CD4-positive, alpha-beta T cell (primary cell): ENCODE measurements at places on chromosomes 13 and 19.

- DNase-seq, result no peak
Observed at GRCh38 chr19:8158411-8159074, 9.2 kb upstream of the FBN3 start.

DNA sequence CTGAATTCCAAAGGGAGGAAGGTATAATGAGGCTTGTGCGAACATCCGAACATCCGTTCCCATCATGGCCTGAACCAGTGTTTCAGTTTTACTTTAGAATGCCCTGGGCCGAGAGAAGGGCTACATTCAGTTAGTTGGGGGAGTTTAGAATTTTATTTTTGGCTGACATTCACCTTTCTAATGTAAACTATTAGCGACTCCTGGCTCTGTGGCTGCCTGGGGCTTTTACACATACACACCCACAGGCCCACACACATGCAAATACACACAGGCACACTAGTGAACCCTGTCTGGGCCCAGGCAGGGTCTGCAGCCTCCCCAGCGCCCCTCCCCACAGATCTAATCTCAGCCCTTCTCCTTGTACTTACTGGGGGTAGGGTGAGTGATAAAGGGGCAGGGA, 6.1 kb downstream of the GAPDHS start:
- no peak for DNase-seq

DNA sequence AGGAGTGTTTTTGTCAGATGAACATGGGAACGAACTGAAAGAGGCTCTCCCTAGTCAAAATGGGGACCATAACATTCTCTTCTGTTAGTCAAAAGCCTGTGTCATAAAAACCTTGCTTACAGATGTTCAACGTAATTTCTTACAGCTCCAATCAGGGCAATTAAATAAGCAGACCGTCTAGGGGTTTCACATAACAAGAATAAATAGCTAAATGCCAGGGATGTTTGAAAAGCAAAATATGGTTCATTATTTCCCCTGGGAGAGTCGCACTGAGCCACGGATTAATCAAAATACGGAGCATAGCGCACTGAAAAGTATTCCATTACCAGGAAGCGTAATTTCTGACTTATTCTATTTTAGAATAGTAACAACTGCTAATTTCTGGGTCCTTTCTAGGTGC, 63.7 kb upstream of the MRI1 start:
- no peak for DNase-seq

- DNase-seq, result no peak
Observed at GRCh38 chr13:78254113-78254512, 335.5 kb upstream of the EDNRB start.

- DNase-seq, result no peak
Observed at GRCh38 chr13:107373551-107373950, 805.6 kb upstream of the ARGLU1 start.

DNA sequence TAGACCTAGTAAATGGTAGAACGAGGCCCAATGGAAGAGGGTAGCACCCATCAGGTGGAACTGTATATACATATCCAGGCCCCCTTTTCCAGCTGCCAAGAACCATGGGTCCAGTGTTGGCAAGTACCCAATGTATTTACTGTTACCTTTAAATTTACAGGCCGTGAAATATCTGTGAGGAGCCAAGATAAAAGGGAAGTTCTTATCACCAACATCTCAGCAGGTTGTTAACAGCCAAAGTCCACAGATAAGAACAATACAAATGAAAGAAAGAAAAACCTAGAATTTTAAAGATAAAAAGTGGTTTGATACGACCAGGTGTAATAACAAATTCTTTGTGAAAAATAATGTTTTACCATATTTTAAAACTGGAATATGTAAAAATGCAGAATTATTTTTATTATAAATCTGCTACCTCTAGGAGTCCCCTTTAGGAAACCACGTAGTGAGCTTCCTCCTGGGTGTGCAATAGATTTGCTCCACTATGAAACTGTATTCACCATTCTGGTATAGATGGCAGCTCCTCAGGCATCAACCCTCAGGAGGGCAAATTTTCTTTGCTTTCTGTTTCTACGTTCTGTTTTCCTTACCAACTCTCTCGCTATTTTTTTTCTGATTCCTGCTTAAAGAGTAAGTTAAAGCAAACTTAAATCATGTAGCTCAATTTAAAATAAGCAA, 292.2 kb upstream of the SLC10A2 start:
- no peak for DNase-seq

- no peak for DNase-seq
Observed at GRCh38 chr13:46850214-46850613, 46.6 kb downstream of the HTR2A start.

- DNase-seq, result no peak
Observed at GRCh38 chr13:90477216-90477615, 870.3 kb upstream of the MIR17HG start.

DNA sequence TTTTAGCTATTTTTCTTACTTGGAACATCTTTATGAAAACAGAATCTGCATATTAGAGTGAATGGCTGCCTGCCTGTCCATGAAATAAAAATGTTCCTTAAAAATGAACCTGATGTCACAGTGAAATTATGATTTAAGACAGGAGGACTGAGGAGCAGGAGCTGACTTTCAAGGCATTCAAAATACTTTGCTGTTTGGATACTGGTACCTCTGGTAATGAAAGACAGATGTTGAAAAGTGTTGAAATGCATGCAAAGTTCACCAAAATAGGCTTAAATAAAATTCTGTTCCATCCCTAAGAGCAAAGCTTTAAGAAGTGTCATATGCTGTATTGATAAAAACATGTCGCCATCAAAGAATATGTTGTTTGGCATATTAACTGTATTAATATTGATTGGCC, 1.7 kb downstream of the ARHGEF7 start:
- DNase-seq, result no peak

GRCh38 chr19:1986357-1987162, 29.0 kb downstream of the BTBD2 start:
- DNase-seq, result no peak

GRCh38 chr19:10551698-10552301, 8.1 kb downstream of the ATG4D start:
- peak; percentile 38 for DNase-seq

GRCh38 chr19:6359568-6360341, 1.6 kb upstream of the CLPP start:
- DNase-seq, result no peak

DNA sequence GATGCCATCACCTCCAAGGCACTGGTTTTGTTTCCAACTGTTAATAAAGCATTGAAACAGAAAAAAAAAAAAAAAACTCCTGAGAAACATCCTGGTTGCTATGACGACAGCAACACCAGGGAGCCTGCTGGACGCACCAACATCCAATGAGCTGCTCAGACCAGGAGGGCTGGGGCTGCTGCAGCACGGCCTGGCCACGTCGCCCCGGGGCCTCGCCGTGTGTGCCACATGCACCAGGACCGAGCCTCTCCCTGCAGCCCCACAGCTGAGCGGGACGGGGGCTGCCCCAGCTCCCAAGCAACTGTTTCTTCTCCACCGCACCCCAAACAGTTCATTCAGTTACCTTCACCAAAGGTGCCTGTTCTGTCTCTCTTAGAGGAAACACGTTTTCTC, 54.5 kb downstream of the RASA3 start:
- no peak for DNase-seq

- DNase-seq, result peak; percentile 85
Observed at GRCh38 chr19:16327911-16328823, 3.5 kb downstream of the KLF2 start.

- DNase-seq, result no peak
Observed at GRCh38 chr13:111251646-111252445, 68.6 kb upstream of the TEX29 start.

DNA sequence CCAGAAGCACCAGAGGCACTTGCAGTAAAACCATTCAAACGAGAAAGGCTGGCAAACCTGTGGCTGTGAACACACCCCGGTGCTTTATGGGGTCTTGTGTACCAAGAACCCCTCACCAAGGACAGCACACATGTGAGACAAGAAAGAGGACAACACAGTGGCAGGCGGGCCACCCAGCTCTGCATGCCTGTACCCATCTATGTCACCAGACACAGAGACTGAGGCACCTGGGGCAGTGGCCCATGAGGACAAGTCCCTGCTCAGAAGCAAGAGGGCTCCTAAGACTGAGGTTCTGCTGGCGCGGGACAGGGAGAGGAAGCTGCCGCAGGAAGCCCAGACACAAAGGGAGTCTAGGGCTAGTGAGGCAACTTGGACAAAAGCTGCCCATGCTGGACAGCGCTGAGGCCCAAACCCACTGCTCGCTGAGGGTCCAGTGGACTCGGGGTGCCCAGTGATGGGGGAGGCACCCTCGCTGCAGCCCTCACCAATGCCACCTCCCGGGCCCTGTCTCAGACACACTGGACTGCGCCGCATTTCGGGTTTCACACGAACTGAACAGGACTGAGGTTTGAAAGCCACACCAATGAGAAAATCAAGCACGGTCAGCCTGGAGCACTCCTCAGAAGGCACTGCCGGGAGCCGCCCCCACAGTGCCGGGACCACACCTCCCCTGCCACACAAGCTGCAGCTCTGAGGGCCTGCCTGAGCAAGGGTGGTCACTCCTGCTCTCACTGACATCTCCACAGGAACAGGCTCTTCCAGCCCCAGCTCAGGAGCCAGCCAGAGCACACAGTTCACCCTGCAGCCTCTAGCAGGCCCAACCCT, 232.7 kb downstream of the TUBA3C start:
- DNase-seq, result no peak

- no peak for DNase-seq
Observed at GRCh38 chr19:16524991-16525734, 17.1 kb downstream of the CHERP start.

DNA sequence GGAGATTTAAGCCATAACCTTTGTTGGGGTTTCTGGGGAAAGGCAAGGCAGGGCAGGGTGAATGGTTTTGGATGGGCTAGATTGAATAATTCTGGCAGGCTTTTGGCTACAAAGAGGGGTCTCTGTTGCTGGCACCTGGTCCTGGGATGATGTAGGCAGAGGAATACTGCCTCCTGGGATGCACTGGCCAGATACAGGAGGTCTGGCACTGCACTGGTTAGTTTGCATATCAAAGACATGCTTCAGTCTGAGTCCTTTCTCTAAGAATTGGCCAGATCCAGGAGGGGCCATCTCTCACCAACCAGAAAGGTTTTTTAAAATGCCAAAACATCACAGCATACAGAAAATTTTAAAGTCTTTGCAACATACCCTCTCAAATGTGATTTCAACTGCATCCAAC, 8.0 kb upstream of the MEDAG start:
- no peak for DNase-seq

GRCh38 chr13:35378939-35379338, 97.5 kb downstream of the MAB21L1 start:
- no peak for DNase-seq

- DNase-seq, result no peak
Observed at GRCh38 chr13:113886561-113887112, 22.8 kb upstream of the GAS6 start.

DNA sequence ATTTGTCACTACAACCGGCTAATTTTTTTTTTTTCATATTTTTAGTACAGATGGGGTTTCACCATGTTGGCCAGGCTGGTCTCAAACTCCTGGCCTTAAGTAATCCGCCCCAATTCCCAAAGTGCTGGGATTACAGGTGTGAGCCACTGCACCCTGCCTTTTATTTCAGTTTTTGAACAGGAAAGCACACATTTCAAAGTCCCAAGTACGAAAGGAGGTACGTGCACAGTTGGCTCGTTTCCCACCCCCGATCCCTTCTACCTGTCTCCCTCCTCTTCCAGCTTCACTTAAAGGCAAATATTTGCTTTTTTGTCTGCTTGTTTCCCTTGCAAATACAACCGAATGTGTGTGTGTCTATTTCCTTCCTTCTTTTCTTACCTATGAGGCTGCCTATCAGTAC, 30.5 kb downstream of the ZIC5 start:
- no peak for DNase-seq

- DNase-seq, result no peak
Observed at GRCh38 chr13:40985381-40986100, 33.6 kb downstream of the ELF1 start.
